Cardiac ventricle fibroblast (primary cell): ENCODE measurements at places on chromosomes 4 and X. TPM values are rescaled to one million over a fixed set of nuclear protein-coding genes. Genes with fewer than 3 reads are reported as not detected.

PITX2 gene
- not detected in 2 replicates for total RNA-seq

PRRG3 gene
- 0.10 TPM in 1 of 2 replicates, not detected in the other for total RNA-seq

LINC00632 gene
- total RNA-seq = 50.2 and 66.7 TPM in 2 replicates

ENAM gene
- not detected in 2 replicates for total RNA-seq

PABPC5 gene
- total RNA-seq = 3.0 and 3.2 TPM in 2 replicates

IL1RAPL1 gene
- 0.06 and 0.29 TPM in 2 replicates for total RNA-seq

ZDHHC15 gene
- total RNA-seq = 0.06 and 0.10 TPM in 2 replicates

TIGD4 gene
- total RNA-seq = 0.06 and 0.24 TPM in 2 replicates

ADGRA3 gene
- 11.9 and 16.5 TPM in 2 replicates for total RNA-seq

MAGEC3 gene
- not detected in 2 replicates for total RNA-seq

SPACA5 gene
- not detected in 2 replicates for total RNA-seq

RTL3 gene
- not detected in 2 replicates for total RNA-seq

CTAG1A gene
- total RNA-seq = not detected in 2 replicates

STAP1 gene
- not detected in 2 replicates for total RNA-seq
